ENCODE measurements at places on chromosomes 1 and 21.

DNA sequence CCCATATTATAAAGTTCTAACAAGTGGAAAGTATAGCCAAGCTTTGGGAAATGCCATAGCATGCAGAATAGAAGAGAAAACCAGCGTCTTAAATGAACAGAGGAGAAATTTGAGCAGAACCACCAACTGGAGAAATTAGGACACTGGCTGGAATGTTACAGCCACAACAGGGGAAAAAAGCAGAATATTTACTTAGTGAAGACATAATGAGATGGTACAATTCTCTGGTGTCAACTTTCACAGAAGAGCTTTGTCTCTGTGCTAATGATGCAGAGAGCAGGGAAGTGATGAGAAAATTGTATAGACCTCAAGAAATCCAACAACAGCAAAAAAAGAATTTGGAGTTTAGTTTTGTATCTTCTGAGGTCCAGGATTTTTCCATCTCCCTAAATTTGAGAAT lies 249.7 kb downstream of the KIF26B start:
- DNase-seq: no peak

- no peak for DNase-seq
Observed at GRCh38 chr1:237154157-237154556, 112.2 kb downstream of the RYR2 start.

DNA sequence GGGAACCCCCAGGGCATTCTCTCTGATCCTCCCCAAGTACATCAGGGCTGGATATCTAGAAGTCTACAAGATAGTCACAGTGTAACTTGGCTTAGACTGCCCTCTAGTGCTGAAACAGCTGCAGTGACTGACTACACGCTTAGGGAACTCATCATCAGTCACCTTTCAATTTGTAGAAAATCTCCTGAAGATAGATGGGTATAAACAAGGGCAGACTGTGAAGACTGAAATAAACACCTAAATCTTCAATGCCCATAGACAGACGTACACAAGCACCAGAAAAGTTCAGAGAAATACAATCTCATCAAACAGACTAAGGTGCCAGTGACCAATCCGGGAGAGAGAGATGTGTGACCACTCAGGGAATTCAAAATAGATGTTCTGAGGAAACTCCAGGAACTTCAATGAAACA lies 46.6 kb downstream of the PACC1 start:
- peak; percentile 77 for DNase-seq

DNA sequence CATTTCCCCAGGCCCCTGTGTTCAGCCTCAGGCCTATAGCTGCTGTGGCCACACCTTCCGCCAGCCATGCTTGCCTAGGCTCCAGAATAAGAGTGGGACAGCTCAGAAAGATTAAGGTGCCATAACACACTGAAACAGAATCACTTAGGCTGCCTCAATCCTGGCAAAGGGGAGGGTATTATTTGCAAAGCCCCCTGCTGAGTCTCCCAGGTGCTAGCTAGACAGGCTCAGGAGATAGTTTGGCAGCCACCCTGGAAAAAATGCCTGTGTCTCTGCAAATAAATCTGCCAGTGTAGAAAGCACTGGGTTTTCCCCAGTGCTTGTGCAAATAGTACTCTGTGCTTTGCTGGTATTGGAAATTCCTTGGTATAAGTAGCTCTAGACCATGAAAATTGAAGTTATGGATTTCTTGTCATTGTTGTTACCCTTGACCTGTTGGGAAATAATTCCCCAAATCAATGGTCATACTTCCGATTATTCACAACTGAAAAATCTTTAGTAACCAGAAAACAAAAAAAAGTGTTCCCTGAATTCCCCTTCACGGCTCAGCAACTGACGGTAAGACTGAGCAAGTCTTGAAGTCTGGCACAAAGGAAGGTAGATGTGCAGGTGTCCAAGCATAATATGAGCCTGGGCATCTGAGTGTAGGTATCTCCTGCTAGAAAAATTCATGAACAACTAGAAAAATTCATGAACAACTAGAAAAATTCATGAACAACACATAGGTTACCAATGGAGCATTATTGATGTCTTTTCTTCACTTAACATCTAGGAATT lies 56.9 kb downstream of the PROX1 start:
- no peak for DNase-seq

GRCh38 chr1:236524142-236524894 lies 536 bp downstream of the LGALS8 start:
- peak; percentile 79 for DNase-seq

GRCh38 chr1:58799650-58800049 lies 15.8 kb upstream of the JUN start:
- DNase-seq: no peak

- no peak for DNase-seq
Observed at GRCh38 chr1:34425785-34426184, 249.1 kb downstream of the C1orf94 start.

DNA sequence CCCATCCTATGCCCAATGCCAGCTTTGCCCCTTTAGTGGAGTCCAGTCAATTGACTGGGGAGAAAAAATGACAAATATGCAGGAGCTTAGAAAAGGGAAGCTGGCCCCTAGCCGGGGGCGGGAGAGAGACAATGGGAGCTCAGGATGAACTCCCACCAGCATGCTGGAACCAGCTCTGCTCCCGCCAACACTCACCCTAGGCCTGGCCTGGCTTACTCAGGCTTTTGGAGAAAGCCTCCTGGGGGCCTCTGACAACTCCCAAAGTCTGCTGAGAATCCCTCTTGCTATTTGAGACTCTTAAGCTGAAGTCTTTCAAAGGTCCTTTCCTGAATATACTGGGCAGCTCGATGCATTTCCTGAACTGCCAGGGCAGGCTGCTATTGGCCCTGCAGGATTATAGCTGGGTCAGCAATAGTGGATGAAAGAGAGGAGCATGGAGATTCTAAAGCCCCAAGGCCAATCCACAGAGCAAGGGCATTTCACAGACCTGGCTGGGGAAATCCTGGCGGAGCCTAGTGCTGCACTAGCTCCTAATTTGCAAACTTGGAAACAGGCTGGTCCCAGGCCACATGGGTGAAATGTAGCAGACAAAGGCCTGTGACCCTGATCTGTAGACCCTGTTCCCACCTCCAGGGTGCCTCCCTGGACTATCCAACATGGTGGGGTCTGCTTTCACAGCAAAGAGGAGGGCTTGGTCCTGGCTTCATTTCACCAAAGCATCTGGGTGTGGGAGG lies 35.7 kb upstream of the CLSTN1 start:
- peak; percentile 86 for DNase-seq
